Glutamatergic neuron (in vitro differentiated cells): ENCODE measurements at places on chromosomes 6 and 20.
A peak's percentile ranks its signal among the peaks of the same experiment; 100 is the strongest.

DNA sequence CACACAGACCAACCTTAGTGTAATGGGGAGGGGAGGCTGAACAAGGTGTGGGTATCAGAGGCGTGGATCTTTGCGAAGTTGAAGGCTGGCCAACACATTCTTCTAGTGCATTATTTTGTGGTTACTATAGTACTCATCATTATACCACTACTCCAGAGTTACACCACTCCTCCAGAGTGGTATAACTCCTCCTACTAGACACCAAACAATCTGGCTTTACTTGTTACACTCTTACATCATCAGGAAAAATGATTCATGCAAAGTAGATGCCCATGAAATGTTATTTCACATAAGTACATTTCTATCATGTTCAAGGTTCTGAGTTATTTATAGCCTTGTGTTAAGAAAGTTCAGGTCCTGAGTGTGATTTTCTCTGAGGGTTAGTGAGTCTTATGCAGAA is 443.1 kb upstream of the OPRM1 start:
- no peak overlapping the region for H3K4me3 ChIP-seq
- H3K36me3 ChIP-seq, result no peaks in the 10 kb centered on the region
- H3K4me1 ChIP-seq, result no peaks in the 10 kb centered on the region
- H3K27me3 ChIP-seq, result no peaks in the 10 kb centered on the region
- H3K27ac ChIP-seq, result no peak overlapping the region
- no peak for DNase-seq

DNA sequence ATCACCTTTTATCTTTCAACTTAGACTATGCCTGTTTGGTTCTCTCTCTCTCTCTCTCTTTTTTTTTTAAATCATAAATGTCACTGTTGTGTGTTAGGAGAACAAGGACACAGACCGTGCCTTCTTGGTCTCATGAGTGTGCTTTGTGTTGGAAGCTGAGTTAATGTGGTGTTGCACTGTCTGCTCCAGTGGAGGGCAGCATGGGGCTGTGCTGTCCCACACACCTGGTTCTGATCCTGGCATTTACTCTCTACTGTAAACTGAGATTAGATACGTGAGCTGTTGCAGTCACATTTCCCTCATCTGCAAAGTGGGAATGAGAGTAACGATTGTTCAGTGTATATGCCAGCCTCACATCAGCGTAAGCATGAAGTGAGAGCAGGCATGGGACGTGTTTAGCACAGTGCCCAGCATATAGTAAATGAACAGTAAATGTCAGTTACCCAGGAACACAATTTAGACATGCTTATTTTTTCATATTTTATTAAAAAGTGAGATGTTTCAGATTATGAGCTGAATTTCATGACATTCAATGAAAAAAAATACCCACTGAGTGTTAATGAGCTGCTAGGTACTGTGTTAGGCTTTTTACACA is 161.1 kb downstream of the FARS2 start:
- DNase-seq, result peak; percentile 34
- no peak overlapping the region for H3K4me3 ChIP-seq
- peaks cover 1% of the 10 kb centered on the region for H3K27me3 ChIP-seq
- no peak overlapping the region for H3K27ac ChIP-seq
- H3K36me3 ChIP-seq, result peaks cover 13% of the 10 kb centered on the region

DNA sequence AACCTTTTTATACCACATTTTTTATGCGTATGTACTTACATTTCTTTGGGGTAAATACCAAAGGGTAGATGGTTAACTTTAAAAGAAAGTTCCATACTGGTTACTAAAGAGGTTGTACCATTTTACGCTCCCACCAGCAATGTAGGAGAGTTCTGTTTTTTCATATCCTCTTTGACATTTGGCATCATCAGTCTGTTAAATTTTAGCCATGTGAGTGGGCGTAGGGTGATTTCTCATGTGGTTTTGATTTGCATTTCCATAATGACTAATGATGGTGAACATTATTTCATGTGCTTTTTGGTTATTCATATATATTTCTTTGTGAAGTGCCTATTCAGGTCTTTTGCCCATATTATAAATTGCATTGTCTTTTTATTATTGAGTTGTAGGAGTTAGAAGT is 194.2 kb downstream of the PRL start:
- H3K4me1 ChIP-seq, result peaks cover 41% of the 10 kb centered on the region
- no peak overlapping the region for H3K4me3 ChIP-seq

GRCh38 chr6:2665146-2666070 is 85.3 kb downstream of the MYLK4 start:
- no peaks in the 10 kb centered on the region for H3K4me1 ChIP-seq
- no peak overlapping the region for H3K27ac ChIP-seq
- DNase-seq, result no peak

GRCh38 chr6:107493158-107494057 is 3.5 kb downstream of the SOBP start:
- H3K36me3 ChIP-seq, result no peaks in the 10 kb centered on the region
- DNase-seq, result no peak
- no peak overlapping the region for H3K4me3 ChIP-seq
- peaks cover 18% of the 10 kb centered on the region for H3K4me1 ChIP-seq
- H3K27me3 ChIP-seq, result peaks cover 9% of the 10 kb centered on the region

GRCh38 chr6:136180704-136181511 is 69.2 kb downstream of the MTFR2 start:
- no peaks in the 10 kb centered on the region for H3K4me1 ChIP-seq
- no peaks in the 10 kb centered on the region for H3K27me3 ChIP-seq
- H3K4me3 ChIP-seq, result no peak overlapping the region

DNA sequence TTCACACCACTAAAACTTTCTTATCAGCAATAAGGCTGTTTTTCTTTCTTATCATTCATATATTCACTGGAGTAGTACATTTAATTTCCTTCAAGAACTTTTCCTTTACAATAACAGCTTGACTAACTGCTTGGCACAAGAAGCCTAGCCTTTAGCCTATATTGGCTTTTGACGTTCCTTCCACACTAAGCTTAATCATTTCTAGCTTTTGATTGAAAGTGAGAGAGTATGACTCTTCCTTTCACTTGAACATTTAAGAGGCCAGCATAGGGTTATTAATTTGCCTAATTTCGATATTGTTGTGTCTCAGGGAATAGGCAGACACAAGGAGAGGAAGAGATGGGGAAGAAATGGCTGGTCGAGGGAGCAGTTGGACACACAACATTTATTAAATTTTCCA is 23.6 kb downstream of the THEMIS start:
- peaks cover 4% of the 10 kb centered on the region for H3K36me3 ChIP-seq
- no peaks in the 10 kb centered on the region for H3K27me3 ChIP-seq
- H3K27ac ChIP-seq, result no peak overlapping the region
- DNase-seq, result no peak
- no peaks in the 10 kb centered on the region for H3K4me1 ChIP-seq
